Pancreas (tissue), 10 donors: ENCODE measurements at places on chromosomes 11 and 22.
A peak's percentile ranks its signal among the peaks of the same experiment; 100 is the strongest.

- no peak for DNase-seq
Observed at GRCh38 chr11:67002297-67002913, 20.5 kb upstream of the SYT12 start.

GRCh38 chr22:22787151-22787550 is 100.5 kb upstream of the IGLL5 start:
- no peak for DNase-seq

- no peak for DNase-seq
Observed at GRCh38 chr11:67687986-67688385, 13.6 kb upstream of the ALDH3B2 start.

DNA sequence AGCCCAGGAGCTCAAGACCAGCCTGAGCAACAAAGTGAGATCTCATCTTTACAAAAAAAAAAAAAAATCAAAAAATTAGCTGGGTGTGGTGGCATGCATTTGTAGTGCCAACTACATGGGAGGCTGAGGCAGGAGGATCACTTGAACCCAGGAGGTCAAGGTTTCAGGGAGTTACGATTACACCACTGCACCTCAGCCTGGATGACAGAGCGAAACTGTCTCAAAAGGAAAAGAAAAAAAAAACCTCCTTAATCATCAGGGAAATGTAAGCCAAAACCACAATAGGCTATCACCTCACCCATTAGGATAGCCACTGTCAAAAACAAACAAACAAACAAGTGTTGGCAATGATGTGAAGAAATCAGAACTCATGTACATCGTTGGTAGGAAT is 13.4 kb downstream of the DGCR2 start:
- DNase-seq, result no peak

- no peak for DNase-seq
Observed at GRCh38 chr11:121514432-121515334, 61.9 kb upstream of the SORL1-AS1 start.

- no peak for DNase-seq
Observed at GRCh38 chr11:106520920-106521319, 443.5 kb downstream of the AASDHPPT start.

DNA sequence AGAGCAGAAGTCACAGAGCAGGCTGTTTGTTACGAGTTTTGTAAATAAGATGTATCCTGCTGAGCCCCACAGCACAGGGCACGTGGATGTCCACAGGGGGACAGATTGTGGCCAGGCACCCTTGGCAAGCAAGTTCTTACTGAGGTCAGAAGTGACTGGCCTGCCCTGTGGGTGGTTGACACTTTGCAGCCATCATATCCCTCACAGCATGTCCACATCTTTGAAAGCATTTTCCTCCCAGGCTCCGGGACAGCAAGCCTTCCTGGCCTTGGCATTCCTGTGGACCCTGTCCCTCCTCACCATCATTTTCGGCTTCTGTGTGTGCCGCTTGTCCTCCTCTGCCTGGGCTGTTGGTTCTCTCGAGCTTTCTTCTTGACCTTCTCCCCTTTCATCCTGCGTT is 189.5 kb downstream of the TBC1D22A start:
- no peak for DNase-seq

DNA sequence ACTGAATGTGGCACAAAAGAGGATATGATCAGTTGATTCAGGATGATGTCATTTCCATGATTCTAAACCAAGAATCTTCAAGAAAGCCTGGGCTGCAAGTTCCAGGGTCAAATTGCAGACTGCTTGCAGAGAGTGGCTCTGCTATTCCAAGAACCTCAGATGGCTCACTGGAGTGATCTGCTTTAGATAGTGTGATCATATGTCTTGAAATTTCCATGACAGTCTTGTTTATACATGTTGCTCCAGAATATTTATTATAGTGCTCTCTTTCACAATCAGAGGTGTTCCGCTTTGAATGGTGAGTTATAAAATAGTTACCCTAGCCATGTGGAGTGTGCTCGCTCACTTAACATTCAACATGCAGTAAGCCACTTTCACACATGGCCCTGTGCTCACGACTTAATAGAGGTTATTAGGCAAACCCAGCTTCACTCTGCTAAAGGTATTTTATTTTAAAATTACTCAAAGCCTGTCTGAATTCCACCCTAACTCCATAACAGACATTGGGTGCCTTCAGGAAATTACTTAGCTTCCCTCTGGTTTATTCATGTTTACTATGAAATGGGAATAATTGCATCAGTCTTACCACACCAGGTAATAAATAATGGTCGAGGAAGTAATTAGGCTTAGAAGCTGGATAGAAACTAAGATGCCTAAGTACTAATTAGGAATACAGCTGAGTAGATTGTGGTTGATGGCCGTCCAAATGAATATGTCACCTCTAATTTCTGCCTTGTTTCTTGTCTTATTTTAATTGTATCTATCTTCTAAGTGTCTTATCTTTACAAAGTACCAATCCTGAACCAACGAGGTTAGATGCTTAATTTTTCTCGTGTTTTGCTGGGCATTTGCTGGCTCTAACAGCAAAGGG is 187.9 kb downstream of the ETS1 start:
- no peak for DNase-seq

GRCh38 chr11:12537778-12538401 is 136.3 kb upstream of the TEAD1 start:
- DNase-seq, result no peak

DNA sequence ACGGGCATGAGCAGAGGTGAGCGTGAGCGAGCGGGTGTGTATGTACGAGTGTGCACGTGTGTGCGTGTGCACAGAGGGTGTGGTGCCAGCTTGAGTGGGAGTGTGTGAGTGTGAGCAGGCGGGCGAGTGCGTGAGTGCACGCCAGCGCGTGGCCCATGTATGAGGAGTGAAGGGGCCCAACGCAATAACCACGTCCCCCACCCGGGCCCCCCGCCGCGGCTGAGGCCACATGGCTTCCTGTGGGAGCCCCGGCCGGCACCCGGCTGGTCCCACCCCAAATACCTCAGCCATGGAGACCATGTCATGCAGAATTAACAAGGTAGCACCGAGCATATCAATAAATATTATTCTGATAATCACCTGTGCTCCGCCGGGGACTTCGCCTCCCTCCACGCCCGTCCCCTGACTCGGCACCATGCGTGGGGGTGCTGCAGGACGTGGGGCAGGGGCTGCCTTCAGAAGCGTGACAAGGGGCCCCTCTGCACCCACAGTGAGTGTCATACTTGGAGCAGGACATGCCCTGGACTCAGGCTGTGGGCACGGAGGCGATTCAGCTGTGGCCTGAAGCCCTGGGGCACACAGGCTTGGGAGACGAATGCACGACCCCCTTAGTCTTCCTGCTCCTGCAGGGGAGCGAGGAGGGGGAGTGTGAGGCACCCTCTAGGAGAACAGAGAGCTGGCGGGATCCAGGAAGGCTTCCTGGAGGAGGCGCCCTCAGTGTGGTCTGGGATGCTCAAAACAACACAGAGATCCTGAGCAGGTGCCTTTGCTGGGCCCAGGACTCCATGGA is 5.6 kb upstream of the TRABD start:
- DNase-seq, result no peak

DNA sequence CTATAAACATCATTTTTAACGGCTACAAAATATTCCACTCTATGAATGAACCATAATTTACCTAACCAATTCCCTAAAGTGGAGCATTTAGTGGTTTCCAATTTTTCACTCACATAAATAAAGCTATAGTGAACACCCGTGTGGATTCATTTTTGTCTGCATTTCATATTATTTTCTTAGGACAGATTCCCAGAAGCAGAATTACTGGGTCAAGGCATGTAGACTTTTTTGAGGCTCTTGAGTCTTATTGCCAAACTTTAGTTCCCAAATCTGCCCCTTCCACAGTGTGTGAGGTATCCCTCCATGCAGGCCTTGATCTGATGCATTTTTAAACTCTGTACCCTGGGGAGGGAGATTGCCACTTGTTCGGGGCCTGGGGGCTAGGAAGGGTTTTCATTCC is 198.2 kb downstream of the TENM4 start:
- no peak for DNase-seq

DNA sequence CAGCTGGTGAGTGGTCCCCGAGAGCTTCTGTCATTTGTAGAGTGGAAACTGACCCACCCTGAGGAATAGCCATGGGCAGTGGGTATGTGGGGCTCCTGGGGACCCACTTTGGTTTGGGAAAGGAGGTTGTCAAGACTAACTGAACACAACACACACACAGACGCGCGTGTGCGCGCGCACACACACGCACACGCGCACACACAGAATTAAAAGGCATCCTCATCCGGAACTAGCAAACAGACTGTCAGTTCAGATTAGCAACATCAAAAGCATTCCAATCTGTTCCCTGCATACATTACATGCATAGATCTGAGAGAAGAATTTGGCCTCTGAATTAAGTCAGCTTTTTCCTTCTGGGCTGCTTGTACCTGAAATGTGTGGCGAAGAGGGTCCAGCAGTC is 284.7 kb downstream of the ST3GAL4 start:
- DNase-seq, result no peak

DNA sequence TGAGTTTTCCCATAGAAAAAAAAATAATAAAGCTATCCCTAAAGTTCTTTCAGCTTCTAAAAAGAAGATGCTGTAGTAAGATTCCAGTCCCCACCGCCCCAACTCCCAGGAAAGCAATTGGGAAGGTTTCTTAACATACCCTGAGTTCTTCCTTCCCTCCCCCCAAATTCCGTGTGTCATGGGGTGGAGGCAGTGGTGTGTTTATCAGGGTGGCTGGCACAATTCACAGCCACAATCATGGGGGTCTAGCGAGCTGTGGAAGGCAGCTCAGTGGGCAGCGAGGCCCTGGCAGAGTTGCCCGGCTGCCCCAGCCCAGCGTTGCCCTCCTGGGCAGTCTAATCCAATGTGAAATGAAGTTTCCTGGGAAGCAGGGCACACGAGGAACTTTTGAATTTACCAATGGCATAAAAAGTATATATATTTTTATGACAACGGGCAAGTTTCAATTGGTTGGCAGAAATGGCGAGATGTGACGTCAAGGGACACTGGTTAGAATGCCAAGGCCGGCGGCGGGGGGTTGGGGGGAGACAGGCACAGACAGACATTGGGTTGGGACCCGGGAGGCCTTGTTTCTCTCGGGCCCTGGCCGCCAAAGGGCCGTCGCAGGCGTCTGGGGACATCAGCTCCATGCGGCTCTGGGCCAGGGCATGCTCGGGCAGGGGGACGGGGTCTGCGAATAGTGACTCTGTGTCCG is 80.7 kb upstream of the PPARA start:
- peak; percentile 90 for DNase-seq

- DNase-seq, result no peak
Observed at GRCh38 chr11:85930879-85931366, 75.7 kb downstream of the CCDC83 start.

DNA sequence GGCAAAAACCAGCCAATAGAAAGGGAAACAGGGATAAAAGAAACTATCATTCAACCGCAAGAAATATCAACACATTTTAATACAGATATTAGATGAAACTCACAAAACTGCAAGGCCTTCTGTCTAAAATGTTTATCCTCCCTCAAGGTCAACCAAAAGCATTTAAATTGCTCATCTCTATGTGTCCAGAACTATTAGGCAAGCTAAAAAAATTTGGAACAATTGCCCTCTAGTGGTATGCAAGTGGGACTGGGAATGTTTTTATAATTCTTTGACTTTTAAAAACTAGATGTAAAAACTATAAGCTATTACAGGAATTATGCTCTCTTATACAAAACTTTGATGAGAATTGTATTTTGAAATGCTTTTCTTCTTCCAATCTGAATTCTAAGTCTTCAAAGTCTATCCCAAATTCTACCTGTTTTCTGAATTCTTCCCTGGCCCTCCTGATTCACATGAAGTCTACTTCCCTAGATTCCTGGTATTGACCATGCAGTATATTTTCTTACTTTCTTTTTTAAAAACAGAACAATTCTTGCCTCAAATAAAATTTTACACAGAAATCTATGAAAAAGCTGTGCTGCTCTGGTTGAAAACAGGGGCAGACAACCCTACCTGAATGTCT is 4.9 kb downstream of the CWC15 start:
- no peak for DNase-seq

DNA sequence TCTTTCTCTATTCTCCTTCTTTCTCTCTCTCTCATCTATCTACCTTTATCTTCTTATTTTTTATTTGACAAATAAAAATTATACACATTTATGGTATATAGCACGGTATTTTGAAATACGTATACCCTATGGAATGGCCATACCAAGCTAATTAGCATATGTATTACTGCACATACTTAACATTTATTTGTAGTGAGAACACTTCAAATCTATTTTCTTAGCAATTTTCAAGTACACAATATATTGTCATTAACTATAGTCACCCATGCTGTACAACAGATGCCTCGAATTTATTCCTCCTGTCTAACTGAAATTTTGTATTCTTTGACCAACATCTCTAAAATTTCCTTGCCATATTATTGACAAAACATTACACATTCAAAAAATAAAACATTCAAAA is 447.1 kb downstream of the MIAT start:
- no peak for DNase-seq

- no peak for DNase-seq
Observed at GRCh38 chr11:110044226-110044968, 48.8 kb upstream of the ZC3H12C start.

- no peak for DNase-seq
Observed at GRCh38 chr11:67700548-67701262, 26.3 kb upstream of the ALDH3B2 start.

DNA sequence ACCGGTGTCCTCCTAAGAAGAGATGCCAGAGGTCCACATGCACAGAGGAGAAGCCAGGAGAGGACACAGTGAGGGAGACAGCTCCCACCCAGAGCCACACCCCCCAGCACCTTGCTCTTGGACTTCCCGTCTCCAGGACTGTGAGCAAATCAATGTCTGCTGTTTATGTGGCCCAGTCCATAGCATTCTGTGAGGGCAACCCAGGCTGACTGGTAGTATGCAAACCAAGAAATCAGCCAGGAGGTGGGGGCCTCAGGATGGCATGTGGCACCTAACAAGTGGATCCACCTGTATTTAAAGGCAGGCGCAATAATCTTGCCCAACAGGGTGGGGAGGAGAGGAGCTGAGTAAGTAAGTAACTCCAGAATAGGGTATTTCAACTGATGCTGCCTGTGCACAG is 136.4 kb downstream of the BRD1 start:
- DNase-seq, result no peak

- no peak for DNase-seq
Observed at GRCh38 chr11:12042215-12042676, 33.8 kb upstream of the DKK3 start.

DNA sequence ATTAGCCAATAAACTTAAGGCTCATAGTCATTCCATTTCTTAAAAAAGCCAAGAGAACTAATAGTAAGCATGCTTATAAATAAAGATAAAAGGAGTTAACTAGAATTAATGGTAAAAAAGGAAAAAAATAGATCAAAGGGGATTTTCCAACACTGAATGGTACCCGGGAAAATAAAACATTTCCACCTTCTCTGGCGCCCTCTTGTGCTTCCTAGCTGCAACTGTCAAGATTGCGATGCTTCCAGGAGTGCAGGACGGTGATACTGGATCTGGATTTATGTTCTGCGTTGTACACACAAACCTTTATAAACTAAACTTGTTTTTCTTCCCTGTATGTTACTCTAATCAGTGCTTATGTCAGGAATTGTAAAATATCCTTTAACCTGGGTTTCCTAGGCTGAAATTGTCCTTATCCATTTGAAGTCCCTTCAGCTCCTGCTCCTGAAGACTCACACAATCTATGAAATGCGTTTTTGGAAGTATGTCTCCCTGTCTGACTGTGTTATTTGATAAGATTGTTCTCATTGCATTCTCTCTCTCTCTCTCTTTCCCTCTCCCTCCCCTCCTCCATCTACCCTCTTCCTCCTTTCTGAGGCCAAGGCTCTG is 9.6 kb upstream of the HTATIP2 start:
- no peak for DNase-seq
